ENCODE measurements at places on chromosomes 6 and 20.

- DNase-seq, result no peak
Measured at GRCh38 chr20:3340443-3340842, 67.0 kb downstream of the DNAAF9 start.

DNA sequence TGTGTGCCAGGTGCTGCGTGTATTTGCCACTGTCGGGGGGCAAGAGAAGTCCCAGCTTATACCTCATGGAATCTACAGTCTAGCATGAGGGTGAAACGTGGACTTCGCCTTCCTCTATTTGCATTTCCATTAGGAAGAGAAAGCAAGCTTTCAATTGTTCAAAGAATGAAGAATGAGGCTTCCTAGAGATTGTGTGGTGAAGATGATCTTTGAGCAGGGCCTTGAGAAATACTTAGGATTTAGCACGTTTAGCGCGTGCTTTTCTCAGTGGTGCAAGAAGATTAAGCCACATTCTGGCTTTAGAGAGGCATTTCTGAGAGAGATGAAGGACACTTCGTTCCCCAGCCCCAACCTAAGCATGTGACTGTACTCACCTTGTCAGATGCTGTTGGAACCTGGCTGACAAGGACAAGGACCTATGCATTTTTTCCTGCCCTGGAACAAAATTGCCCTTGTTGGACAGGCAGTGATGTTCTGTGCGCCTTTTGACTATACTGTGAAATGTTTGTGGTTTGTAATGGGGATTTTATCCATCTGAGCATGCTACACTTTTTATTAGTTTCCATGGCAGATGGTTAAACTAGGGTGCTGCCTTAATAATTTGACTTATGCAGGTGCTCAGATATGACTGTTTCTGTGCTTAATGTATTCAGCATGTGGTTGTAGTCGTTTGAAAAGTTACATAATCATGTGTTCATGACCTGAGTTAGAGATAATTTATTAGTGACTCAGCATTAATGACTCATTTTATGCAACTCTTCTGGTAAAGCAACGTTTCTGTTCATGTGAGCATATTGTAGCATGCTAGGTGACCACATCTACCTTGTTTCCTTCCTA, 10.7 kb downstream of the TULP4 start:
- DNase-seq, result peak; percentile 62

DNA sequence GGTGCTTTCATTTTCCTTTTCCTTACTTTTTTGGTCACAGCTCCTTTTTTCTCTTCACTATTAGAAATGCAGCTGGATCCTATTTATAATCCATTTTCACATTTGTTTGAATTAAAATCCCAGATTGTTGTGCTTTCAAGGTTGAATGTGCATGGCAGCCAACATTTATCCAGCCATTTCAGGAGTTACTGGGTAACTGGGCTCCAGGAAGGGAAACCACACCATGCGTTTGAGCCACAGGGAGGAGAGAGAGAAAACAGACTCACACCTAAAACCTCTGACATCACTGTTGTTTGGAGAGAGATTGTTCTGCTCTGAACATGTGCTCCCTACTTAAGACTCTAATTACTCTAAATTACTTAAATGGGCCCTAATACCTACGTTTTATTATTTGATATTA, 173.4 kb downstream of the BMP2 start:
- no peak for DNase-seq

DNA sequence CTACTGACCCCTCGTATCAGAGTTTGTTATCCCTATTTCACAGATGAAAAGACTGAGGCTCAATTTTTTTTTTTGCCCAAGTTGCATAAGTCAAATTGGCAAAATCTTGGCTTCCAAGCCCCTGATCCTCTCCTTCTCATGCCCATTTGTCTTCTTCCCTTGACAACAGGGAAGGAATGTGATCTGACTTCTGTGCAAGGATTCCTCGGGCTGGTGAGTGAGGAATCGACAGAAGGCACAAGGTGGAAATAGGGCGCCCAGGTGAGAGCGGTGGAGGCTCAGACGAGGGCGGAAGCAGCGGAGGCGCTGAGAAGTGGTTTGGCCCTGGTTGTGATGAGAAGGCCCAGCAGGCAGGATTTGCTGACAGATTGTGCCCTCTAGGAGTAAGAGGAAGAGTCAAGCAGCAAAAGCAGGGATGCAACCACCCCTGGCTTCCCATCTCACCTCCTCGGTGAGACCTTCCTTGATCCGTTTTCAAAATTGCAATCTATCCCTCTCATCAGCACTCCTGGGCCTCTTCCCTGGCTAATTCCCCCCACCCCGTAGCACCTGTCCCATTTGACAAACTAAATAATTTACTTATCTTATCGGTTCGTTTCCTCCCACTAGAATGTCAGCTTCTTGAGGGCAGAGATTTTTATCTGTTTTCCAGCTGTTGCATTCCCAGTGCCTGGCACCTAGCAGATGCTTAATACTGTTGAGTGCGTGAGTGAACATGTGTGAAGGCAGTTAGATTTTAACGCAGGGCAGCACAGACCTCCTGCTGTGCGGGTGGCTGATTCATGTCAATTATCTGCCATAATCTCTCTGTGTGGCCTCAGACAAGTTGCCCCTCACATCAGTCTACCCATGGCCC, 3.7 kb upstream of the SIRPA start:
- DNase-seq, result no peak

- peak; percentile 17 for DNase-seq
Measured at GRCh38 chr20:58433759-58434158, 44.7 kb downstream of the VAPB start.

DNA sequence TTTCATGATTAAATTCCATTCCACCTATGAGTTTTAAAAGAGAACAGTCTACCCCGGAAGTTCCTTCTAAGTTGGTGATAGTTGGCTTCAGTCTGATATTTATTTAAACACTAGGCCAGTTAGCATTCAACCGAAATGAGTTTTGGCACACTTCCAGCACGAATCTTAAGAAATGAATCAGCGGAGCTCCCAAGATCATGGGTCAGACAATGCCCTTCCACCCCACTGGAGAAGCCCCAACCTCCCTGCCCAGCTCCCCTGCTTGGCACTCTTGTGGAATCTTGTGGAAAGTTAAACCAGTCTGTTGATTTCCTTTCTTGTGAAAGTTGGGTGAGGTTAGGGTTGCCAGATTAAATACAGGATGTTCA, 64.3 kb downstream of the MKKS start:
- no peak for DNase-seq

GRCh38 chr20:62487561-62488354, 12.0 kb upstream of the GATA5 start:
- no peak for DNase-seq

DNA sequence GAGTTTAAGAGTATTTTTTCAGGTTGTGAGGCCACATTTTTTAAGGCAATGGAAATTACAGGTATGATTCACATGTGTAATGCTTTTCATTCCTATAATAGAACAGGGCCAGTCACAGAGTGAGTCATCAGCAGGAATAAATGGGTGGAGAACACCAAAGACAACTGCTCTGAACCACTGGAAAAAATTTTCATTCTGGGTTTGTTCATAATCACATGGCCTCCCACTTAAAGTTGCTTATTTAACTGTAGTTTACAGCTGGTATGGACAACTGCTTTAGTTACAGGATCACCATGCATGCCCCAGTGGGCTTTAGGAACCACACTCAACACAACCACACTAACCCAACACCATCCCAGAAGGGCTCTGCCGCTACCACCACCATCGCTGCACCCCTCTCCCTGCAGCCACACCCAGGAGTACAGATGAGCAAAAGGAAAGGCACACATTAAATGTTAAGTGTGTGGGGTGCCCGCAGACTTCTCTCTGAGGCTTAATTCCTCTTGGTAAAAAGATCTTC, 107.0 kb upstream of the DST start:
- peak; percentile 57 for DNase-seq

DNA sequence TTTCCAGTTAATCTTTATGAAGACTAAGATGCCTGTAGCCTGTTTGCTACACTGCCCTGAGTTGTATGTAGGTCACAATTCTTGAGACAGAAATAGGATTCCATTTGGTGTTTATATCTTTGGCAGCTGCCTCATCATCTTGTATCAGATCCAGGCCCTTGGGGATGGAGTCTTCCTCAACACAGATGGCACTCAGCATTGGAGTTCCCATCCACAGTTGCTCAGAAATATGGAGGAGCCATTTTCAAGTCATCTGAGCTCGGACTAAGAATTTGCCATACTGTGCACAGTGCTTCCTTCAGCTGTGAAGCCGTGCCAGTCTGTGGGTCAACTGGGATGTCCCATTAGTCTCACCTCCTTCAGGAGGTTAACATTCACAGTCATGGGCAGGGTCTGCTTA, 156.6 kb downstream of the ZDHHC14 start:
- DNase-seq, result no peak

DNA sequence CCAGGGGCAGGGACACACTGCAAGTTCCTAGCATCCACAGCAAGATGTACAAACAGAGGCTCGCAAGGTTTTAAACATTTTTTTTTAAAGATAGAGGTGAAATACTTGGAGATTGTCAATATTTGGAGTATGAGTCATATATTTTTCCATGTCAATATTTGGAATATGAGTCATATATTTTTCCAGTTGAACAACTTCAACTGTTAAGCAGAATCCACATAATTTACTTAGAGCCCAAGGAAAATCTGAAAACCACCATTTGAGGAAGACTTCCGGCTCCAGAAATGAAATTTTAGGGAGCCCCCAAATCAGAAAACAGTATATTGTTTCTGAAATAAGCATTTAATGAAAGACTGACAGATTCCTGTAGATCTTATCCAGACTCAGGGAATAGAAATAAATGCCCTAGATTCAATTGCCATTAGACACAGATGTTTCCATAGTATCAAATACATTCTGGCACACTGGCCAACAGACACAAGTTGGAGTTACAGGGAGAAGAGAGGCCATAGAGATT, 51.6 kb upstream of the FAM184A start:
- peak; percentile 52 for DNase-seq

- DNase-seq, result peak; percentile 2
Measured at GRCh38 chr6:104711371-104711770, 148.3 kb downstream of the HACE1 start.

DNA sequence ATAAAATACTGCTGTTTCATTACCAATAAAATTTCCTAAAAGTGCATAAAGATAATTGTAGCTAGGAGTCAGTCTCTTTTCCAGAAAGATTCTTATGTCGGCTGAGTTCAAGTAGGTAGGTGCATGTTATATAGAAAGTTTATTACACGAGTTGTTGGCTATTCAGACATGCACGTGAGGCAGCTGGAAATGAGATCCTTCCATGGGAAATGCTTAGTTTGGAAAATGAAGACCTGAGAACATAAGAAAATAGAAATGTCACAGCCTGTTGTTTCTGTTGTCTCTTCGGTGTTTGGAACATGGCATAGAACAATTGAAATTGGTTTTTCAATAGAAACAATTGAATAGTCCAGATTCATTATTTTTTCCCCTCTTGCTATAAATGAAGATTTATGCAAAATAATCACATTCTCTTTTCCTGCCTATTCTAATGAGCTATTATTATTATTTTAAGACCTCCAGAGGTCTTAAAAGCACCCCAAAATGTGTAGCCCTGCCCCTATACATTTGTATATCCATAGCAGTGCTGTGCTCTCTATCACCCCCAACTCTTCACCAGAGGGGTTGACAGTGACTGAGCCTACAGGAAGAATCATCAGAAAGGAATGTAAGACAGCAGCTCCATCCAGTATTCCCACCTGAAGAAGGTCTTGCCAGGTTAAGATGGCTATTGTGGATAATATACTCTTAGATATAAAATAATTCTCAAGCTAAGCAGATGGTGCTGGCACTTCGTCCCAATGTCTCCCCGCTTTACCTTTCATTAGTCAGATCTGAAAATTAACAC, 82.2 kb downstream of the ZDHHC14 start:
- DNase-seq, result no peak

DNA sequence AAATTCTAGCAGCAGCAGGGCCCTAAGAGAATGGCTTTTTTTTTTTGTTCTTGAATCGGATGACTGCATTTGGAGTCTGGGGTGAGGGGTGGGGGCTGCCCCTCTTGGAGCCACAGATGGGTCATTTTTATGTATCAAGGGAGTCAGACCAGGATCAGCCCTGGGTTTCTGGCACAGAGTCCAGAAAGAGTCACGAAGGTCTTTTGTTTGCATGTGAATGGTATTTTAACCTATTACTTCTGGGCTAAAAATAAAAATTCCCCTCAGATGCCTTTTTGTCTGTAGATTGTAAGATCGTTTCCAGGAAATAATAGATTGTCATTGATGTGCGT, 72.5 kb downstream of the PHACTR3 start:
- DNase-seq, result no peak
